ENCODE measurements at places on chromosomes 1 and 21. TPM values are rescaled to one million over a fixed set of nuclear protein-coding genes. Genes with fewer than 3 reads are reported as not detected.

DNA sequence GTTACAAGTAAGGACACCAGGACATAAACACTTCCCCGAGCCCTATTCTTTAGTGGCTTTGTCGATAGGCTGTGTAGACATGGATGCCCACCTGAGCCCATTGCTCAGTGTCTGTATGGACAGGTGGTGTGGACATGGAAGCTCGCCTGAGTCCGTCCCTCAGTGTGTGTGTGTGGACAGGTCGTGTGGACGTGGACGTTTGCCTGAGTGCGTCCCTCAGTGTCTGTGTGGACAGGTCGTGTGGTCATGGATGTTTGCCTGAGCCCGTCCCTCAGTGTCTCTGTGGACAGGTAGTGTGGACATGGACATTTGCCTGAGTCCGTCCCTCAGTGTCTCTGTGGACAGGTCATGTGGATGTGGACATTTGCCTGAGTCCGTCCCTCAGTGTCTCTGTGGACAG is 38.7 kb upstream of the COL6A2 start:
- H3K27me3 ChIP-seq, result no peaks in the 10 kb centered on the region
- DNase-seq, result no peak
- no peaks in the 10 kb centered on the region for H3K36me3 ChIP-seq
- no peaks in the 10 kb centered on the region for H3K4me1 ChIP-seq
- no peak overlapping the region for H3K4me3 ChIP-seq

- H3K4me1 ChIP-seq, result peaks cover 11% of the 10 kb centered on the region
- H3K4me3 ChIP-seq, result no peak overlapping the region
- H3K27ac ChIP-seq, result no peak overlapping the region
- H3K36me3 ChIP-seq, result no peaks in the 10 kb centered on the region
These were observed 27.4 kb downstream of the HIVEP3 start for GRCh38 chr1:41891199-41891896.

- H3K4me3 ChIP-seq, result no peak overlapping the region
- no peaks in the 10 kb centered on the region for H3K36me3 ChIP-seq
- H3K27me3 ChIP-seq, result no peaks in the 10 kb centered on the region
- no peaks in the 10 kb centered on the region for H3K4me1 ChIP-seq
- no peak overlapping the region for H3K27ac ChIP-seq
These were observed 68.2 kb downstream of the LHX9 start for GRCh38 chr1:197985351-197985750.

- no peak overlapping the region for H3K27ac ChIP-seq
- no peaks in the 10 kb centered on the region for H3K36me3 ChIP-seq
- no peak for DNase-seq
- H3K4me3 ChIP-seq, result no peak overlapping the region
- no peaks in the 10 kb centered on the region for H3K4me1 ChIP-seq
These were observed 81.1 kb downstream of the DSCAM start for GRCh38 chr21:40765811-40766210.

GRCh38 chr1:87202922-87203655 is 125.6 kb upstream of the LMO4 start:
- H3K4me1 ChIP-seq, result no peaks in the 10 kb centered on the region
- no peaks in the 10 kb centered on the region for H3K36me3 ChIP-seq
- DNase-seq, result no peak
- H3K27me3 ChIP-seq, result no peaks in the 10 kb centered on the region
- H3K27ac ChIP-seq, result no peak overlapping the region

DNA sequence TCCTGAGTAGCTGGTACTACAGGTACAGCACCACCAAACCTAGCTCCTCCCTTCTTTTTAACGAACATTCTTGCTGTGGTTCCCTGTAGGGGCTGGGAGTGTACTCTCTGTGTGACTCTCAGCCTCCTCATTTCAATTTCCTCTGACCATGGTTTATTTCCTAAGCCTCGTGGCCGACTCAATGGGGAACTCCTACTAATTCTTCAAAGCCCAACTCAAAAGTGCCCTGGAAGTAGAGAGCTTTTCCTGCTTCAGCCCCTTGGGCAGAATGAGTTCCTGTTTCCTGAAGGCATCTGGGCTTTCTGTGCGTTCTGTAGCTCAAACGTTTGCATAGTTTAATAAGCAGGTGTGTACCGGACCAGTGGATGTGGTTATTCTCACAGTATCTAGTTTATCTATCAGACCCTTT is 70.9 kb upstream of the ACOT11 start:
- no peaks in the 10 kb centered on the region for H3K36me3 ChIP-seq
- H3K4me3 ChIP-seq, result no peak overlapping the region
- no peak overlapping the region for H3K27ac ChIP-seq
- peaks cover 53% of the 10 kb centered on the region for H3K4me1 ChIP-seq

DNA sequence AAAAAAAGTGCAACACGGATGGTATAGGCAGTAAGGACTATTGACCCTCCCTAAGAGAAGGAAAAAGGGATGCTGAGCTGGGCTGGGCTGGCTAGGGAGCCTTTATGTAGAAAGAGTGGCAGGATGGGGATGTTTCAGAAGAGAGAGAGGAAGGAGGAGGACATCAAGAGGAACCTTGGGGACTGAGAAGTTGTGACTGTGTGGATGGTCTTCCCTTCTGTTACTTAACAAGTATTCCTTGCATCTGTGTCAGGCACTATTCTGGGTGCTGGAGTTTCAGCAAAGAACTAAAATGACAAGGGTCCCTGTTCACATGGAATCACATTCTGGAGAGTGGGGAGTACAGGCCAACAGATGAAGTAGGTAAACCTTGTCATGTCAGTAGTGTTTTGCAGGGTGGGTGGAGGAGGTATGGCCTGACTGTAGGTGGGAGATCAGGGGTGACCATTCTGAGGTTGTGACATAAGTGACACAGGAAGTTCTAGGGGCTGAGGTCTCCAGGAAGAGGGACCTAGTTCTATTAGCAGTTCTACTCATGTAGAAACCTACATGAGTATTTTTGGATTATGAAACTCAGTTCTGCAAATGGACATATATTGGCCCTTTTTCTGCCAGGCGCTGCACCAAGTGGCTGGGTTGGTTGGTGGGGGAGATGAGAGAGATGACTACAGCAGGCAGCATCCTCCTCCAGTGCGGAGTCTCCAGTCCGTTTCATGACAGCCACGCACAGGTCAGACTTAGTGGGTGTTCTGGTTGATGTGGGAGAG is 53.8 kb downstream of the PRDM2 start:
- H3K4me1 ChIP-seq, result peaks cover 16% of the 10 kb centered on the region
- no peak overlapping the region for H3K27ac ChIP-seq
- no peaks in the 10 kb centered on the region for H3K27me3 ChIP-seq

DNA sequence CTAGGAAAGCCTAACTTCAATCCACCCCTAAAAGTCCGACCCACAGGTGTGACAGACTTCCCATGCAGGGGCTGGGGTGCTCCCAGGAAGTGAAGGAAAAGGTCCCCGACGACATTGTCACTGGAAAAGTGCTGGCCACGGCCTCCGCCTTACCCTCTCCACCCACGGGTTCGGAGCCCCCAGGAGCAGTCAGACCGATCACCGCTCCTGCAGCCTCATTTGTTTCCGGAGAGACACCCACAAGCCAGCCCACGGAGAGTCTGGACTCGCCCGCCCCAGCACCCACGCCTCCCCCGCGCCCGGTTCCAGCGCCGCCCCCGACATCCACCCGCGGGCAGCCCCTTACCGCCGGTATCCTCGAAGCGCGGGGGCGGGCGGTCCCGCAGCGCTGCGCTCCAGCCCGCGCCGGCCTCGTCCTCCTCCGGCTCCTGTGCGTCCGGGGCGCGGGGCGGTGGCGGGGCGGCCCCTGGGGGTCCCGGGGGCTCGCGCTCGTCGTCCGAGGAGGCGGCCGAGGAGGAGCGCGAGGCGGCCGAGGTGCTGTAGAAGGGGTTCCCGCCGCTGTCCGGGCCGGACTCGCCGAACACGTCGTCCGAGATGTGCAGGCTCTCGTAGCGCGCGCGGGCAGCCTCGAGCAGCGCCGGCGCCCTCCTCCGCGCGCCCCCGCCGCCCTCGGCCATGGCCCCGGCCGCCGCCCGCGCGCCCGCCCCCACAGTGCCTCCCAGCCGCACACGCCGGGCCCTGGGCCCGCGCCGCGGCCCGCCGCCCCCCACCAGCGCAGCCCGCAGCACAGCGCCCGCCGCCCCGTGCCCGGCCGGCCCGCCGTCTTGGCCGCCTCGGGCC is 660 bp downstream of the PGBD5 start:
- H3K4me1 ChIP-seq, result peaks cover 56% of the 10 kb centered on the region
- H3K4me3 ChIP-seq, result peak overlapping the region; percentile 64
- no peak overlapping the region for H3K27ac ChIP-seq
- no peaks in the 10 kb centered on the region for H3K36me3 ChIP-seq
- peak; percentile 56 for DNase-seq

DNA sequence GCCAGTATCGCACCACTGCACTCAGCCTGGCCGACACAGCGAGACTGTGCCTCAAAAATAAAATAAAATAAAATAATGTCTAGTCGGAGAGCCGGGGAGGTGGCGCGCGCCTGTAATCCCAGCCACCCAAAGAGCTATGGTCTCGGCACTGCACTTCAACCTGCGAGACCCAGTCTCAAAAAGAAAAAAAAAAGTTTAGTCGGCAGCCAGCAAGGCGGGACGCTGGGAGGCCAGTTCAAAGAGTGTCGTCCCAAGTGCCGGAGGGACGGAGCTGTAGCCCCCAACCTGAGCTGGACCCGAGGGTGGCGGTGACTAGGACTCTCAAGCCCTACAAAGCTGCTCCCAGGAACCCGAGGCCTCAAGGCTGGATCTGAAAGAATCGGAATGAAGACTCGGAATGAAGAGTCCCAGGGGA is 632 bp upstream of the FALEC start:
- no peak for DNase-seq
- H3K27ac ChIP-seq, result no peak overlapping the region
- no peaks in the 10 kb centered on the region for H3K27me3 ChIP-seq
- no peaks in the 10 kb centered on the region for H3K36me3 ChIP-seq
- H3K4me3 ChIP-seq, result peak overlapping the region; percentile 66

DNA sequence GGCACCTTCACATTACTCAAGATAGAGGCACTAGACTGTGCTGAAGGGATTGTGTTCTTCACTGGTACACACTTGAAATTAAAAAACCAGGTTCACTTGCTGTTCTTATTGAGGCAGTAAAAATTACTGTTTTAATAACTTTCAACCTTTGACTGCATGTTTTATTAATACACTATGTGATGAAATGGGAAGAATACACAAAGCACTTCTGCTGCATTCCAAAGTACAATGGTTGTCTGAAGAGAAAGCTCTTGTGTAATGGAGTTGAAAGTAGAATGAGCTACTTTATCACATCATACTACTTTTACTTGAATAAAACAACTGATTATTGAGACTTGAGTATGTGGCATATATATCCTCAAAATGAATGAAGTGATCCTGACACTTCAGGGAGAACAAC is 49.7 kb downstream of the LRRC8C start:
- no peaks in the 10 kb centered on the region for H3K27me3 ChIP-seq
- H3K4me3 ChIP-seq, result no peak overlapping the region

DNA sequence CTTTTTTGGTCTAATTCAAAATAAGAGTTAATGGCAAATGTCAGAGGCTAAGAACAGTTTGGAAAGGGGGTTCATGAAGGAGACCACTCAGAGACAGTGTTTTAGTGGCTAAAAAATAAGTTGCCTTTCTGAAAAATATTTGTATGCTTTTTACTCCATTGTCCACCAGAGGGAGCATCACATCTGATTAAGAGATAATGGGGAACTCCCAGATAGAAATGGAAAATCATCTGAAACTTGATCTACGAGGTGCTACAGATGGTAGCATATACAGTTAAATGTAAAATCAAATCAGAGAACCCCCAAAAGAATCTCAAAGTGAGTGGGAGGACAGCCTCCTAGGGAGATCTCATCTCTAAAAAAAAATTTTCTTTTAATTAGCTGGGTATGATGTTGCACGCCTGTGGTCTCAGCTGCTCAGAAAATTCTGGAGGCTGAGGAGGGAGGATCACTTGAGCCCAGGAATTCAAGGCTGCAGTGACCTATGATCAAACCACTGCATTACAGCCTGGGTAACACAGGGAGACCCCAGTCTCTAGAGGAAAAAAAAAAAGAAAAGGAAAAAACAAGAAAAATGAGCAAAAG is 9.7 kb downstream of the SMYD3 start:
- H3K27me3 ChIP-seq, result no peaks in the 10 kb centered on the region
- no peak overlapping the region for H3K4me3 ChIP-seq
- no peak overlapping the region for H3K27ac ChIP-seq
- H3K36me3 ChIP-seq, result no peaks in the 10 kb centered on the region
- DNase-seq, result peak; percentile 66

- no peaks in the 10 kb centered on the region for H3K4me1 ChIP-seq
- H3K4me3 ChIP-seq, result no peak overlapping the region
- no peak for DNase-seq
- no peak overlapping the region for H3K27ac ChIP-seq
- H3K27me3 ChIP-seq, result peaks cover 11% of the 10 kb centered on the region
These were observed 7.3 kb upstream of the STUM start for GRCh38 chr1:226541231-226541630.

GRCh38 chr1:97646071-97646470 is 274.8 kb downstream of the DPYD start:
- DNase-seq, result no peak
- H3K27me3 ChIP-seq, result no peaks in the 10 kb centered on the region
- H3K36me3 ChIP-seq, result no peaks in the 10 kb centered on the region
- no peak overlapping the region for H3K27ac ChIP-seq
- no peak overlapping the region for H3K4me3 ChIP-seq

GRCh38 chr1:78280626-78281025 is 210.1 kb upstream of the PTGFR start:
- no peaks in the 10 kb centered on the region for H3K36me3 ChIP-seq
- H3K4me1 ChIP-seq, result no peaks in the 10 kb centered on the region
- no peaks in the 10 kb centered on the region for H3K27me3 ChIP-seq
- H3K27ac ChIP-seq, result no peak overlapping the region
- no peak overlapping the region for H3K4me3 ChIP-seq

LENEP gene
- not detected for total RNA-seq

TAL1 gene
- total RNA-seq, result not detected

FALEC gene
- not detected for total RNA-seq

TIE1 gene
- total RNA-seq, result 0.21 TPM

TFF2 gene
- total RNA-seq, result not detected

FBXO2 gene
- 0.56 TPM for total RNA-seq

LGR6 gene
- total RNA-seq, result 0.25 TPM

LIN28A gene
- 1,384 TPM for total RNA-seq

PRSS38 gene
- not detected for total RNA-seq

CD160 gene
- not detected for total RNA-seq

All from neural progenitor cell (in vitro differentiated cells).